ENCODE measurements at places on chromosomes 3 and 15.

DNA sequence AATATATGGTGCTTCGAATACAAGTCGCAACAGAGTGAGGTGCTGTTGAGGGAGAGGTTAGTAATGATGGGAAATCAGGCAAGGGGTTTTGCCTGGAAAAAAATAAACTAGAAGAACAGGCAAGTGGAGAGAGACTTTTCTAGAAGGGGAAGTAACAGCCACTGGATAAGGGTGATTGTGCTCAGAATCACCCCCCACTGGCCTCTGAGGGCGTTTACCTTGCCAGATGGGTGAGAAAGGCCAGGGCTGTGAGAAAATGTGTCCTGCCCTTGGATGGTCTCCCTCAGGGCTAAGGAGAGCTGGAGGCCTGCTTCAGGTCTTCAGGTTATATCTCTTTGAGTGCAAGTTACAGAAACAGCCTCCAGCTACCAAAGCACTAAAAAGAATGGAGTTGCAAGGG, 151.8 kb downstream of the MEX3B start:
- DNase-seq: no peak

DNA sequence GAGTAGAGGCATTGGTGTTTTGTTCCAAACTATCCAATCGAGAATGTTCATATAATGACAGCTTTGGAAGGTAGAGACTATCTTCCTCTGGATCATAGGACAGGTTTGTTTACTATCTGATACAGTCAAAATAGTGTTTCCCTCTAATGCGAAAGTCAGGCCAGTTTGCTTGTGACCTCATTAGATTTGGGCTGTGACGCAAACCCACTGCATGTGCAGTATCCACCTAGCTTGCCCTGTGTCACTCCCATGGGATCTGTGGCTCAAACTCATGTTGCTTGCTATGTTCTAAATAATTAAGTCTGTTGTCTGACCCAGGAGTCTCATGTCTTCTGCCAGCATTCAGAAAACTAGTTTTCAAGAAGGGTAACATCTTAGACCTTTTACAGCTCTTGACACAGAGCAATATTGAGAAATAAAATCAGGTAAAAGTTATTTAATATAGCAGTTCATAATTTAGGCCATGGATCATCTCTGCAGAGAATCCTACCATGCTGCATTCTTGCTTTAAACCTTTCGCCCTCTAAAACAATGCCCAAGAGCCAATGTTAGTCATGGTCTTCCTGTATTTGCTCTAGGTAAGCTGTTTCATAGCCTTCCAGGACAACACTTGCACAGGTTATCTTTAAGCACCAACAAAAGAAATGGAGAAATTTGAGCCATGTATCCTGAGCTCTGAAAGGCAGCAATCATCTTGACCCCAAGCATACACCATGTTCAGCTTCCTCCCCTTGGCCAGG, 26.4 kb downstream of the NIT2 start:
- no peak for DNase-seq

DNA sequence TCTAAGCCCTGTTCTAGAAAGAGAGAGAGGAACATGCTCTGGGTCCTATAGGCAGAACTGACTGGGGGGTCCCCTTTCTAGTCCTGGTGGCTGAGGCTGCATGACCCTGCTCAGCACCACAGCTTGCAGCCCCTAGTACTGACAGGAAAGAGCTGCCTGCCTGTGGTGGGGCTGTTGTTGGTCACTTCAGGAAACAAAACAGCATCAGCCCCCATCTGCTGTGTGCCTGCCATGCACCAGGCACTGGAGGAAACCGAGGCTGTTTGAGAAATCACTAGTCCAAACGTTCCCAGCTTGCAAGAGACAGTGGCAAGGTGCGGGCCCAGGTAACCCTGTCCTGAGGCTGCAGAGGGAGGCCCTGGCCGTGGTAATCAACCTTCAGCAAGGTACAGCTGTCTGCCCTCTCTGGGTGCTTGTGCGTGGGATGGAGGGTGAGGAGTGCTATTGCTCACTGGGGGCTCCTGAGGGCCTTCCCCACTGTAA, 90.6 kb downstream of the IQSEC1 start:
- no peak for DNase-seq

- no peak for DNase-seq
These were observed 13.2 kb downstream of the NR1I2 start for GRCh38 chr3:119794971-119795612.

DNA sequence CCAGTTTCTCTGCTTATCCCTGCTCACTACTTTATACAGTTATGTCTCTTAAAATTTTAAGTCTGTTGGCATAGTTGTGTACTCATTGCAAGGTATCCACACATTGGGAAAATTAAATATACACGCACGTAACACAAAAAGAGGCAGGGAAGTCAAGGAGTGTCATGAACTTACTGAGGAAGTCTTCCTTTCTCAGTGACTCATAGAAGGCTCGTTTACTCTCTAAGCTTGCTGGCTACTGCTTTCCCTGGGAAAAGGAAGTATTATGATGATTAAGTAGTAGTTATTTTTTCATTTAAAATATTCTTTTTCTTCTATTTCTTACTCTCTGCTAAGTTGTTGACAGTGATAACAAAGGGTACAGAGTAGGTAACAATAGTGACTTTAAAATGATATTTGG, 287.3 kb downstream of the UBE2E2 start:
- peak; percentile 17 for DNase-seq

DNA sequence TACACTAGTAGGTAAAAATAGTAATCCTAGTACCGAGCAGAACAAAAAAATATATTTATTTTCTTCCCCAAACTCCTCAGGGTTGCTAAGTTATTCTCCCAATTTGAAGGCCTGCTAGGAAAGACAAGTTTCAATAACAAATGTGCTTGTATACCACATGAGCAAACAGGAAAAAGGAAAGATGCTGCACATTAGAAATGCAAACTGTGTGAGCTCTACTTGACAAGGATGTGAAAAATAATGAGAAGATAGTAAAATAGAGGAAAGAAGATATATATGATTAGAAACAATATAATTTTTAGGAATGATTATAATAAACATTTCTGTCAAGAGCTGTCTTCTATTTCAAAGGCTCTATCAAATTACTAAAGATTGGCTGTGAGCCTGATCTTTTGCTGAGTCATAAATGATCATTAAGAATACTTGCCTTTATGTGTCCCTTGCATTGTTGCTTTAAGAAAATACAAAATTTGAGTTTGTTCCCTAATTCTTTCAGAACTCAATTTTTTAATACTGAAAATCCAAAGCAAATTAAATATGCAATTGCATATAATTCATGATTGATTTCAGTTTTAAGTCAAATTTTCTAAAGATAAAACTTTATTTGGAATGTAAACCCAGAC, 174.2 kb downstream of the NEK10 start:
- DNase-seq: no peak

GRCh38 chr3:147431751-147432150, 22.6 kb downstream of the ZIC1 start:
- DNase-seq: peak; percentile 59

DNA sequence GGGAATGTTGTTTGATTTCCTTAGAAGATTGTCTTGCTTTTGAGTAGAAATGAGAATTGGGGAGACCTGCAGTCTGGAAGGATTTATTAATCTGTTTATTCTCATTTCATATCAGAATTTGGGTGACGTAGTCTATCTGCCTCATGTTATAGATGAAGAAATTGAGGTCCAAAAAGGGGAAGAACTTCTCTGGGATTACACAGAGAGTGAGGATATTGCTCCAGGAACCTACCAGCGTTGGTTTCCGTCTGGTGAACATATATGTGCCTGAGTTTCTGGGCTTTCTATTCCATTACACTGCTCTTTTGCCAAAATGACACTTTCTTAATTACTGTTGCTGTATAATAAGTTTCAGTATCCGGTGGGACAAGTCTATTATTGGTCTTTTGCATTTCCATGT, 51.8 kb downstream of the CTDSPL start:
- DNase-seq: no peak

- DNase-seq: peak; percentile 21
These were observed 36.0 kb upstream of the COLQ start for GRCh38 chr3:15557511-15557946.

DNA sequence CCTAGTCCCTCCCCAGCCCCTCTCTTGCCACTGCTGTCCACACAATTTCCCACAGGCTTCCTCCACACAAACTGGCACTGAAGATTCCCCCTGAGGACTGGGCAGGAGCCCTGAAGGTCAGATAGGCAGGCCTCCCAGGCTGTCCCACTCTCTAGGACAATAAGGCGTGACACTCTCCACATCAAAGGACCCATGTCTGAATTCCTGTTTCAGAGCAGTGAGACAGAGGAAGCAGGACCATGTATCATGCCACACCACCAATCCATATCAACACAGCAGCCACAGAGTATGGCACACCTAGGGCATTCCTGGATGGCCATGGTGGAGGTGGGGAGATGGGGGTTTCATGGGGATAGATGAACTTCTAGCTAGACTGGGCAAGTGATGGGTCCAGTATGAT, 13.8 kb upstream of the CCR1 start:
- DNase-seq: no peak

GRCh38 chr15:90165157-90165556, 36.0 kb upstream of the SEMA4B start:
- no peak for DNase-seq

GRCh38 chr3:192901435-192901834, 16.2 kb downstream of the MB21D2 start:
- peak; percentile 91 for DNase-seq

GRCh38 chr15:69725957-69726356, 273.3 kb downstream of the RPLP1 start:
- DNase-seq: no peak

DNA sequence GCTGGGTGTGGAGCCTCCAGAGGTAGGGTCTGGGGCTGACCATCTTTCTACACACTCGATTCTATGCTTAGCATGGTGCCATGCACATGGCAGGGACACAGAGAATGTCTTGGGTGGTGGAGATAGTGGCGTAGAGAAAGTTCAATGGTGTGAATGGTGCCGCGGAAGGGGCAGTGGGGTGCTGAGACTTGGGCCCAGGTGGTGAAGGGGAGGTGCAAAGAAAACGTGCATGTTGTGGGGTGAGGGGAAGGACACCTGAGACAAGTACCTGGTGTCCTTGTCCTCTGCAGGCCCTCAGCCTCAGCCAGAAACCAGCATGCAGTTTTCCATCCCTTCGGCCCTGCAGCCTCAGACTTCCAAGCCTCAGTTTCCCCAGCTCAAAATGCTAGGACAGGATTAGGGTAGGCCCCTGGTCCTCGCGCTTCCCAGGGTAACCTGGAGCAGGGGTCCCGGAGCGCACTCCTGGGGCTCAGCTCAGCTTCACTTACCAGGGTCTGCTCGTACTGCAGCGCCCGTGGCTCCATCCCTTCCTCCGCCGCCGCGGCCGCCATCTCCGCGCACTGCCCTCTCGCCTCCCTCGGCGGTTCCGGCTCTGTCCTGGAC, 375 bp downstream of the CLCN2 start:
- no peak for DNase-seq

- peak; percentile 87 for DNase-seq
These were observed 462.3 kb upstream of the SGO1 start for GRCh38 chr3:20648294-20648693.

DNA sequence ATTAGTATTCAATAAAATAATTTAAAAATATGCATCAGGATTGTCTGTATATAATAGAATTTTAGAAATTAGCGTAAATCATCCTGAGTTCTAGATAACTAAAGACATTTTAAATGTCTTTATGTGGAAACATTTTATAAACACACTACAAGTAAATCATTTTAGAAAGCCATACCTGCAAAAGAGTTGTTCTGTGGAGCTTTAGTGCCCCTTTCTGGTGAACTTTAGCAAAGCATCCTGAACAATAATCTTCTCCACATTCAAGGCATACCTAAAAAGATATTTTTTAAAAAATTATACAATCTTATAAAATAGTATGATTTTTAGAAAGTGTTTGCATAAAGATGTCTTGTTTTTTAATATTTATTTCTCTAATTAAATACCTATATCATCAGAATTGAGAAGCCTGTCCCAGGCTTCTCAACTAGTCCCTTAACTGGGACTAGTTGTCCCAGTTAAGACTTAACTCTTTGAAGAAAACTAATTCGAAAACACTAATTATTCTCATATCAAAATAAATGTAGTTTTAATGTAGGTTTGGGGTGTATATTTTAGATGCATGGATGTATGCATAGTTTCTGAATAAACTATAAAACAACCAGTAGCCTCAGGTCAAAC, 29.7 kb downstream of the ZBBX start:
- no peak for DNase-seq

DNA sequence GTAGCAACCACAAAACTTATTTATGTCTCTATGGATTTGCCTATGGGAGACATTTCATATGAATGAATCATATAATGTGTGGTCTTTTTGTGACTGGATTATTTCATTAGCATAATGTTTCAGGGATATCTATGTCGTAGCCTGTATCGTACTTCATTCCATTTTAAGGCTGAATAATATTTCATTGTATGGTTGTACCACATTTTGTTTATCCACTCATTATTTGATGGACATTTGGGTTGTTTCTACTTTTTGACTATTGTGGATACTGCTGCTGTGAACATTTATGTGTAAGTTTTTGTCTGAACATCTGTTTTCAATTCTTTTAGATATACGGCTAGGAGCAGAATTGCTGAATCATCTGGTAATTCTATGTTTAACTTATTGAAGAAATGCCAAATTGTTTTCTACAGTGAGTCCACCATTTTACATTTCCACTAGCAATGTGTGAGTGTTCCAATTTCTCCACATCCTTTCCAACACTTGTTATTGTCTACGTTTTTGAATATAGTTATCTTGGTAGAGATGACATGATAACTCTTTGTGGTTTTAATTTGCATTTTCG, 134.4 kb upstream of the DAZL start:
- no peak for DNase-seq

DNA sequence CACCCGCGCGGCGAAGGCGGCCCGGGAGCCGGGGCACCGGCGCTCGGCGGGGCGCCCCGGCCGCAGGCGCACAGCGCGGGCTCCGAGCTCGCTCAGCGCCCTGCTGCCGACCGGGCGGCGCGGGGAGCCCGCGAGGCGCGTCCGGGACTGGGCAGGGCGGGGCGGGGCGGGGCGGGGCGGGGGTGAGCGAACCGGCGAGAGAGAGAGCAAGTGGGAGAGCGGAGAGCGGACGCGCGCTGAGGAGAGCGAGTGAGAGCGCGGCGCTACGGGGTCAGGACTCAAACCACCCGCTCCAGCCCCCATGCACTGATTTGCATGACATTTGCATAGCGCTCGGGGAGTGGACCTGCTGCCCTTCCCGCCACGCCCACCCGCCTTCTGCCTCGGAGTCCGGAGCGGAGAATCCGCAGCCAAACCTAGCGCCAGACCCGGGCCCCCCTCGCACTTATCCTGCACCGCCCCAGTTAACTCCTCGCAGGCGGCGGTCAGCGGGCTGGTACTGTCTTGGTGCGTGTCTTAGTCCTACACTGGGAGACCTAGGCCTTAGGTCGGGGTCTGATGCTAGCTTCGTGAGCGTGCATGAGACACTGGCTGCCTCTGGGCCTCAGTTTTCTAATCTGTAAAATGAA, at the start of gene MYLK:
TSS of gene MYLK (minus strand) at position 130 of the 629 bp plus-strand sequence. CDS start 90,491 bp downstream, outside the sequence.
- peak; percentile 83 for DNase-seq

- DNase-seq: no peak
These were observed 79.1 kb downstream of the SLC49A4 start for GRCh38 chr3:122873741-122874515.

GRCh38 chr3:105704726-105705410, 163.9 kb downstream of the CBLB start:
- DNase-seq: no peak

- no peak for DNase-seq
These were observed 420 bp downstream of the SLC27A2 start for GRCh38 chr15:50182219-50183013.

- no peak for DNase-seq
These were observed 22.6 kb downstream of the SH3BP5 start for GRCh38 chr3:15309662-15310335.

GRCh38 chr3:87120881-87121280, 106.2 kb upstream of the CHMP2B start:
- no peak for DNase-seq

- DNase-seq: no peak
These were observed 25.8 kb downstream of the GREM1 start for GRCh38 chr15:32743411-32744140.
